ENCODE measurements at places on chromosomes 4 and X. TPM values are rescaled to one million over a fixed set of nuclear protein-coding genes. Genes with fewer than 3 reads are reported as not detected.

Gene XPNPEP2
- 52.9 TPM for polyA plus RNA-seq

Gene ZNF718
- 8.6 TPM for polyA plus RNA-seq

Gene MAMLD1
- polyA plus RNA-seq, result 7.1 TPM

Gene NAA15
- 38.7 TPM for polyA plus RNA-seq

Gene UGT2B10
- 0.20 TPM for polyA plus RNA-seq

Gene UGT2B11
- 2.1 TPM for polyA plus RNA-seq

Gene RAI2
- polyA plus RNA-seq, result 17.6 TPM

Gene ZCCHC18
- 4.9 TPM for polyA plus RNA-seq

Gene JCHAIN
- 0.90 TPM for polyA plus RNA-seq

Gene FBXL5
- 145 TPM for polyA plus RNA-seq

Gene CPZ
- 19.4 TPM for polyA plus RNA-seq

Gene PRSS12
- 11.5 TPM for polyA plus RNA-seq

Gene NEUROG2
- not detected for polyA plus RNA-seq

DNA sequence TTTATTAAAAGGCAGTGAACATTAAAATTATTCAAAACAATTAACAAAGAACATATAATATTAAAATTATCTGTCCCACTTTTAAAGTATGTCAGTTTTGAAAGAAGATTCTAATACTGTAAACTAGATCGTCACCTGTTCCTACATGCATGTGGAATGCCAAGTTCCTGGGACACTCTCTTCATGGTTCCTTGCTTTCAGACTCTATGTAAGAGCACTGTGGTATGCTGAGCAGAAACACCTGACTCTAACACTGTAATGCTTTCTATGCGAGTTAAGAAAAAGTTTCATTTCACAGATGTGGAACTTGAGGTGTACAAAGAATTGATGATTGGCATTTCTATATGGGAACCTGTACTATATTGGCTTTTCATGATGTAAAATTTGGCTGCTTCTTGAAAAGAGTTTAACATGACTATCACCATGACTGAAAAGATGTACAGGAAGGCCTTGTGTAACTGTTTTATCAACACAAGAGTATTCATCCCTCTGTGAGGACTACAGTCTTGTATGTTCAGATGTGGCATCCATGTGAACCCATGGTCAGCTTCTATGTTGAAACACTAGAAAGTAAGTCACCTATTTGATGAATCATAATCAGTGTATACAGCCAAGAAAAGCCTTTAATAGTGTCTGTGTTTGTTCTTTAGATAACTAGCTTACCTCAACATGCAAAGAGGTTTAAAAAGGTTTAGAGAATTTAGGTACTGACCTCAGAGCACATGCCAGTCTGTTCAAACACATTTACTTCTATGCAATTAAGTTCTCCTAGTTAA lies 354.5 kb downstream of the ARHGAP24 start:
- DNase-seq, result no peak

GRCh38 chr4:142846108-142846728 lies at the start of gene INPP4B:
TSS of gene INPP4B (minus strand) at chr4:142846301.
- peak; percentile 53 for DNase-seq

- DNase-seq, result no peak
These were observed 60.2 kb downstream of the MAGEB16 start for GRCh38 chrX:35858361-35858760.

DNA sequence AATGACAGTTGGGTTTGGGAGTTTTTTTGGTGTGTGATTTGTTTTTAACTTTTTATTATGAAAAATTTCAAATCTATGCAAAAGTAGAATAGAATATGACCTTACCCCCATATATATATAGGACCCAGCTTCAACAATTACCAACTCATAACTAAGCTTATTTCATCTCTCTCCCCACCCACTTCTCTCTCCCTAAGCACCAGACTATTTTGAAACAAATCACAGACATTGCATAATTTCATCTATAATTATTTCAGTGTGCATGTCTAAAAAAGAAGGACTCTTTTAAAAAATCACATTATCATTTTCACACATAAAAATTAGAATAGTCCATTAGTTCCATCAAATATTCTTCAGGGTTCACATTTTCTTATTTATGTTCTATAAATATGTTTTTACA lies 28.3 kb upstream of the NKX6-1 start:
- DNase-seq, result no peak

GRCh38 chr4:119872371-119873016 lies 194.2 kb downstream of the MAD2L1 start:
- no peak for DNase-seq

GRCh38 chr4:2712261-2712842 lies 43.8 kb downstream of the TNIP2 start:
- no peak for DNase-seq

DNA sequence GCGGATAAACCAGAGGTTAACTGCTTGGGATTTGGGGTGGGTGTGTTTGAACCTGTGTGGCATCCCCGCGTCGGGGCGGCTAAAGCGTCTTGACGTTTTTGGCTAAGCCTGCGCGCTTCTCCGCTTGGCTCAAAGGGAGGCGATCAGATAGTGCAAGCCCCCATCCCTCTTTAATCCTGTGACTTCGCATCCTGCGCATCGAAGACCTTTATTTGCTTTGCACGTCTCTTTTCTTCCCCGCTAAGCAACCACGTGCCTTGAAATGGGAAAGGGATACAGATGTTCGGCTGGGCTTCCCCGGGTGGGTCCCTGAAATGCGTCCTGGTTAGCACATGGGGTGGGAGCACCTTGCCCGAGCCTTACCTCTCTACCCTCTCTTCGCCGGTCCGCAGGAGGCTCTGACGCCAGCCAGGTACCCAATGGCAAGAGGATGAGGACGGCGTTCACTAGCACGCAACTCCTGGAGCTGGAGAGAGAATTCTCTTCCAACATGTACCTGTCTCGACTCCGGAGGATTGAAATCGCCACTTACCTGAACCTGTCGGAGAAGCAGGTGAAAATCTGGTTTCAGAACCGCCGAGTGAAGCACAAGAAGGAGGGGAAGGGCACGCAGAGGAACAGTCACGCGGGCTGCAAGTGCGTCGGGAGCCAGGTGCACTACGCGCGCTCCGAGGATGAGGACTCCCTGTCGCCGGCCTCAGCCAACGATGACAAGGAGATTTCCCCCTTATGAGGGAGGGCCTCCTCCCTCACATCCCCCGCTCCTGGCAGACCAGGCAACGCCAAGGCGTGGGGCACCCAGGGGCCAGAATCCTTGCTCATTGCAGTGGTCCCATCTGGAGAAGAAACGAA lies 1.5 kb downstream of the GSX2 start:
- DNase-seq, result no peak

DNA sequence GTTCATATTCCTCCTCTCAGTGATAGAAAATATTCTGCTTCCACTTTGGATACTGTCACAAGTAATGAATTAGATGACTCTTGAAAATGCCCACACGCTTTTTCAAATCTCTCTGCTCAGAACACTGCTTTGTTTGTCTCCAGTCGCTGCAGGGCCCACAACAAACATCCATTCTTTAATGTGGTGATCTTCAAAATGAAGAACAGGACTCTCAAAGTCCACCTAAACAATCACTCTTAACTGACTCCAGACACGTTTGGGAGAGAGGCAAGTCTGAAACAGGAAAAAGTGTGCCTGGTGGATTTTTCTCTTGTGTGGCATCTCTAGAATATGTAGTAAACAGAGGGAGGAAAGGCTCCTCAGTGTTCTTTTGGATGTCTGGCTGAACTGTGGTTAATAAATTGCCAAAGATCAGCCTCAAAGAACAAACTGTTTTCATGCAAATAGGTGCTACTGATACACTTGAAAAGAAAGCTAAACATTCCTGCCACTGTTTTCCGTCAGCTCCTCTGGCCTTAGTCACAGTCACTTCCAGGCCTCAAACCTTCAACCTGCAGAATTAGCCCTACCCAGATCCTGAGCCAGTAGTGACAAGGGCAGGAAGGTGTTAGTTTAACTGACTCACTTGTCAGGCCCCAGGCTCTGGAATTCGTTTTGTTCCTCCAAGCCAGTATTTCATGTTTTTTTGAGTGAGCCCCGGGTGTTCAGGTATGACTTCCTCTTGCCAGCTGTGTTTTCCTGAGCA lies 259.6 kb upstream of the GPC4 start:
- no peak for DNase-seq

GRCh38 chrX:71616672-71617529 lies 1.4 kb downstream of the CXCR3 start:
- no peak for DNase-seq

GRCh38 chrX:69197690-69198089 lies 32.4 kb upstream of the PJA1 start:
- DNase-seq, result no peak

DNA sequence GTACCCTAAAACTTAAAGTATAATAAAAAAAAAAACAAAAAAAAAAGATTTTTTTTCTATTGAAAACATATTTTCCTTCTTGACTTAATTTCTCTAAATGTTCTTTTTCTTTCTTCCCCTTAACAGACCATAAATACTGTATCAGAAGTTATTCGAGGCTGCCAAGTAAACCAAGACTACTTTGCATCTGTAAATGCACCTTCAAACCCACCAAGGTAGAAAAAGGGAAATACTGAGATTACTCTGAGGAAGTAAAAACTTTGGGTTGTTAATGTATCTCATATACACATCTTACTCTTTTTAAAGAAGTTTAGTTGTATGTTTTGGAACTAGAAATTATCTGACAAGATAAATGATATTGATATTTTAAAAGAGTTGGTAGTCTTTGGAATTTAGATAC lies 65.6 kb downstream of the USO1 start:
- DNase-seq, result no peak

GRCh38 chr4:8601086-8601485 lies 8.5 kb downstream of the CPZ start:
- DNase-seq, result no peak

GRCh38 chrX:85309717-85310116 lies 65.9 kb downstream of the ZNF711 start:
- DNase-seq, result no peak

GRCh38 chrX:45322820-45323219 lies 122.1 kb upstream of the DIPK2B start:
- no peak for DNase-seq

DNA sequence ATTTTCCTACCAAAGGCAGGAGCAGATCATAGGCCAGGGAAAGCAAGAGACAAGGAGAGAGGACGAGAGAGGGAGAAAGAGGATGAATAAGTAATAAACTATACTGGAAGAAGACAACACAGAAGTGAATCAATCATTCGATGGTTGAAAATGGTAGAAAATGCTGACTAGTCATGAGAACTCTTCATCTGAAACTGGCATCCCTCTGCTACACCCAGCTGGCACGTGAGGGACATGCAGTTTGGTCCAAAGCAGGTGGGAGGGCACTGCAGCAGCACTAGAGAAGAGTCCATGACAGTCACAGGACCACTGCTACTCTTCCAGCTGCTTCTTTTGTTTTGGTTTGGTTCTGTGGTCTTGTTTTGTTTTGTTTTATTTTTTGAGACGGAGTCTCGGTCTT lies 74.1 kb downstream of the AFAP1 start:
- no peak for DNase-seq

DNA sequence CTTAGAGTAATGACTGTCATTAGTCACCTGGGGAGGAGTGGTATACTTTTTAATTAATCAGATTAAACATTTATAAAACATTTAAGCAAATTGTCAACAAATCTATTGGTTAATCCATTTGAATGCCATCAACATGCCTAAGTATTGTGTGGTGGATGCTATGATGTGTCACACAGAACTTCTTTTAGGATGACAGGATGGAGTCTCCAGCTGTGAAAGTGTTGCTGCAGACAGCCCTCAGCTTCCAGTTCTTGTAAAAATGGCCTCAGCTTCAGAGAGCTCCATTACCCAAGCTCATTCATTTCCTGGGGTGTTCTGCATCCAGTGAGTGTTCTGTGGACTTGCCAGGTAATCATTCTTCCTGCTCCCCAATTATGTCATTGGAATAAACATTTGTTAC lies 74.3 kb upstream of the CLNK start:
- no peak for DNase-seq

DNA sequence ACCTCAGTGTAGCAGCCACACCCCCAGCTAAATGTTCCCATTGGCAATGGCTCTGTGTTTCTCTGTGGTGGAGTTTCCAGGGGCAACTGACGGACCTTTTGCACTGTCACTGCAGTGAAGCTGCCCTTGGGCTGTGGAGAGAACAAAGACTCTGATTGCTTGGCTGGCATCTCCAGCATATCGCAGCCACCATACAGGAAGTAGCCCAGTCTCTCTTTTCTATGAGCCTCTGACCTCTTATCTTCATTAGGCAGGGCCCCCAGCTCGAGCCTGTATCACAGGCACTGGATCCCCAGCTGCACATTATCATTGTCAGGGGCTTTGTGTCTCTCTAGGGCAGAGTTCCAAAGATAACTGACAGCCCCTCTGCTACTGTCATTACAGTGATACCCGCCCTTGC lies 483.5 kb downstream of the ARAP2 start:
- no peak for DNase-seq

DNA sequence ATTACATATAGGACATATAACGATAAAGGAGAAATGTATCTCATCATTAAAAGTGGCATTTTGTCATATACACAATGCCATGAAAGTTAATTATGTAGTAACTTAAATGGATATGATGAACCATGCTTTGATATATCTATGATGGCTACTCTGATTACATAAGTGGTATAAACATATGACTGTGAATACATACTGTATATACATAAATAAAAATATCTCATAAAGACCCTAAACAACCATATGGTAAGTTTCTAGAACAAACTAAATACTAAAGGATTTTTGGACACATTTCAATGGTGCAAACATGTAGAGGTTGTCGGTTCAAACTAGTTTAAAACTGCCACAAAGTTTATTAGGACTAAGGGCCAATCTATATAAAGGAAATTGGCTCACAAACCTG lies 849.6 kb upstream of the INTU start:
- no peak for DNase-seq

DNA sequence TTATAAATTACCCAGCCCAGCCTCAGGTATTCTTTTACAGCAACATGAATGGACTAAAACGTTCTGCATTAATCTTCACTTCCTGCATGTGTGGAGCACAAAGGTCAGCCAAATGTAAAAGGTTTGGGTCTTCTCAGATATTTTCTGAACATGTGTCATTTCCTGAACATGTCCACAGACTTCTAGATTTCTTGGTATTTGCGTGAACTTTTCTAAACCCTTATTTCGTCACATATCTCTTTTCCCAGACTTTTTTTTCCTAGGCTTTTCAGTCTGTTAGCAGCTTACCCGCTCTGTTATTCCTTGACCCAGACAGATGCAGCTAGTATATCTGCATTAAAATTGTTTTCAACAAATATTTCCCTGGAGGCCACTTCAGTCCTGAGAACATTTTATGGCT lies 57.3 kb upstream of the USP51 start:
- no peak for DNase-seq

GRCh38 chr4:82787342-82787741 lies 11.3 kb downstream of the SCD5 start:
- no peak for DNase-seq

DNA sequence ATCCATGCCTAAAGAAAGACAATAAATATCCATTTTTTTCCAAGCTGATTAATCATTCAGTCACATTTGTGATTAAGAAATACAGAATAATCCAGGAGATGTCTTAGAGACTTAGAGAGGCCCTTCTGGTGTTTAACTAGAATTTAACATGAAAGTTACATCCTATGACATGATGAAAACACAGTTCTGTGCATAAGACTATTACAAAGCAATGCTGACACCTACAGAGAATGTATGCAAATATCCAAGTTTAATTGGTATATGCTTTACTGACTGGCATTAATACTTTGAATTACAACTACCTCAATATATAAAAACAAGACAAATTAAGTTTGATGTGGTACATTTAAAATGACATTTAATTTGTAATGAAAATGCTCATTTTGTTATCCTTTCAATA lies 17.8 kb upstream of the TLL1 start:
- DNase-seq, result no peak

GRCh38 chr4:95409750-95410149 lies 139.0 kb downstream of the UNC5C start:
- no peak for DNase-seq

Data from left renal pelvis (tissue), 4 donors.